ENCODE measurements at places on chromosomes 12 and 14.
A peak's percentile ranks its signal among the peaks of the same experiment; 100 is the strongest.

GRCh38 chr12:57796996-57797395 is 14.4 kb downstream of the TSFM start:
- DNase-seq, result no peak

GRCh38 chr12:57734591-57734990 is 4.0 kb downstream of the AGAP2 start:
- DNase-seq, result no peak

GRCh38 chr14:93915070-93915705 is 12.0 kb upstream of the FAM181A start:
- DNase-seq, result no peak

GRCh38 chr14:55807053-55807880 is 227.3 kb downstream of the KTN1 start:
- peak; percentile 61 for DNase-seq

- no peak for DNase-seq
Measured at GRCh38 chr14:102717276-102717675, 60.0 kb upstream of the TRAF3 start.

DNA sequence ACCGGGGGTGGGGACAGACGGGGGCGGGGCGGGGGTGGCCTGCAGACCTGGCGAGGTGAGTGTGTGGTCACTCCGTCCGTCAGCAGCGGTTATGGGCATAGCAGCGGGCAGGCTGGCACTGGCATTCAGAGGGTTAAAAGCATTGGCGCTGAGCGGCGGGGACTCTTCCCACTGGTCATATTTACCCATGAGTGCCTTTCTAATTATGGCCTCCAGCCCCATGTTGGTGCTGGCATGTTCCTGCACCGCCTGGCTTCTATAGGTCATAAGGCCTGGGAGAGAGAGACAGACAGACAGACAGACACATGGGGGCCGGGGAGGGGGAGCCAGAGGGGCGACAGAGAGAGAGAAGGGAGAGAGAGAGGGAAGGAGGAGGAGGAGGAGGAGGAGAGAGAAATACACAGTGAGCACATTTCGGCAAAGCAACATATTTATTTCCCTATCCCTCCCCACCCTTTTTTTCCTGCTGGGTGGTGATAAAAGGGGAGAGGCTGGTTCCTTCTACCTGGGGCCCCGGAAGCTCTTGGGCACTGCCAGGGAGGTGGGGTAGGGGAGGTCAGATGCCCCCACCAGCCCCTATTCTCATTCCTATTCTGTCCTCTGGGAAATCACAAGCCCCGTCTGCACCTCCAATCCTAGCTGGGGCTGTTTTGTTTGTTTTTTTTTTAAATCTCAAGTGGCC is 32.6 kb downstream of the RFLNA start:
- DNase-seq, result no peak

DNA sequence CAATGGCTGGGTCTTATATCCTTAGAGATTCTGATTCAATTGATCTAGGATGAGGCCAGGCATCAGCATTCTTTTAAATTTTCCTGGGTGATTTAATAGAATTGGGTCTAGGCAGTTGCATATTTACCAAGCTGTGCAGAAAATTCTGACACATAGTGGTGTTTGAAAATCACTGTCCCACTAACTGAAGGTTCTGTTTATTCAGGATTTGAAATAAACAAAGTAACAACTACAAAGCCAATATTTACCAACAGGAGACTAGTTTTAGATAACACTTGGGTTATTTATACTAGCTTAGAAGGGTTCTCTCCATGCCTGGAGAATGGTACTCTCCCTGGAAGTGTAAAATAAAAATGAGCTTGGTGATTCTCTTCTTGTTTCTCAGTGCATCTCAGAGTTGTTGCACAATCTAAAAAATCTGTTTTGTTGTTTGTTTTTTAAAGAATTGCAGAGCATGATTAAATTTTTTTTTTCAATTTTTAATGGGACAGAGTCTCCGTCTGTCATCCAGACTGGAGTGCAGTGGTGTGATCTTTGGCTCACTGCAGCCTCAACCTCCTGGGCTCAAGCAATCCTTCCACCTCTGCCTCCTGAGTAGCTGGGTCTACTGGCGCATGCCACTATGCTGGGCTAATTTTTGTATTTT is 16.9 kb downstream of the BEST3 start:
- no peak for DNase-seq

- no peak for DNase-seq
Measured at GRCh38 chr14:101790232-101790631, 28.7 kb downstream of the PPP2R5C start.

- DNase-seq, result peak; percentile 86
Measured at GRCh38 chr12:108633534-108634248, at the start of gene SELPLG. SELPLG (minus strand) TSS chr12:108633894; CDS start chr12:108624307, 9,587 bp downstream.

DNA sequence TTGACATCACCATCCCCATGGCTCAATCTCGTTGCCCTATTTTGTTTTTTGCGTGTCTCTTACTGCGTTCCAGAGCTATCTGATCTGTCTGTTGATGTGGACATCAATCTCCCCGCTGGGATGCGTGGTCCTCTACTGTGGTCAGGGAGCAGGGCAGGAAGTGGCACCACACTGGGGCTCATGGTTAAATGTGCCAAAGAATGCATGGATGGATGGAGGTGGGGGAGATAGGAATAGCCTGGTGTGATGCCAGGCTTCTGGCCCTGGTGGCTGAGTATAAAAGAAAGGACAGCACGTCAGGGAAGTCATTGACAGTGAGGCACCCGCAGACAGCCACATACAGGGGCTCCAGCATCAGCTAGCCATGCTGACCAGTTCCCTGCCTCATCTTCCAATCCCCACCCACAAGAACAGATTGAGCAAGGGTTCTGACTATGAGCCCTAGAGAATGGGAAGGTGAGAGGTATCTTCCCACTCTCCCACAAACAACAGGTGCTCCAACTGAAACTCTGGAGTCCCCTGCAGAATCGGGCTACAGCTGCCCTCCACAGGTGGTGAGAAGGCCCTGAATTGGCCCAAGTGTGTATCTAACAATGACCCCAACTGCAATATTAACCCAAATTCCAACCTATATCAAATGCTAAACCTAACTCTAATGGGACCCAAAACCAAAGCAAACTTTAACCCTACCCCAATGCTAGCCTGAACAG is 2.7 kb upstream of the BEGAIN start:
- no peak for DNase-seq

DNA sequence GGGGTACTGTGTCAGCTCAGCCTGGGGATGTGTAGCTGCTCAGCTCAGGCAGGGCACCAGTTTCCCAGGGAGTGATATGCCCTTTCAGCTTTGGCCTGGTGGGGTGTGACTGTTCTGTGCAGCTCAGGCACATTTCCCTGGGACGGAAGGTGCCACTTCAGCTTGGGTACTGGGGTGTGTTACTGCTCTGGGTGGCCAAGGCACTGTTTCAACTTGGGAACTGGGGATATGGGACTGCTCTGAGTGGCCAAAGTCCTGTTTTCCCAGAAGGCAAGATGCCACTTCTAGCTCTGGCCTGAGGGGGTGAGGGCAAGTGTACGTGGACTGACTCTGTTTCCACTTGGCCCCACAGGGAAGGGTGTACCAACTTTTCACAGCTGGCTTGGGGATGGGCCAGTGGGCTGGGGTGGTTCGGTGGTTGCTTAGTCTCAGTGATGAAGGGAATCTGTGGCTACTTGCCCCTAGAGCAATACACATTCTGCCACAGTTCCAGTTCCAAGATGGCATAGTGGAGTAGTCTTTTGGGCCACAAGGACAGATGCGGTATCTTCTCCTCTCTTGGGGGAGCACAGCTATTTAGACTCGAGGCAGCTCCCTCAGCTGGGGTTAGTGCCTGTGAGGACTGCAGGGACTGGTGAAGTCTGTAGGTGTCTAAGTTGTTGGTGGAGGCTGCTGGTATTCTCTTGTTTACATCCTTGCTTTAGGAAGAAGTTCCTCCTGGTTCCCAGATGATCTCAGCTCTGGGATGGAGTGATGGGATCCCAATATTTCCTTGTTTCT is 26.4 kb downstream of the TBC1D15 start:
- DNase-seq, result no peak

DNA sequence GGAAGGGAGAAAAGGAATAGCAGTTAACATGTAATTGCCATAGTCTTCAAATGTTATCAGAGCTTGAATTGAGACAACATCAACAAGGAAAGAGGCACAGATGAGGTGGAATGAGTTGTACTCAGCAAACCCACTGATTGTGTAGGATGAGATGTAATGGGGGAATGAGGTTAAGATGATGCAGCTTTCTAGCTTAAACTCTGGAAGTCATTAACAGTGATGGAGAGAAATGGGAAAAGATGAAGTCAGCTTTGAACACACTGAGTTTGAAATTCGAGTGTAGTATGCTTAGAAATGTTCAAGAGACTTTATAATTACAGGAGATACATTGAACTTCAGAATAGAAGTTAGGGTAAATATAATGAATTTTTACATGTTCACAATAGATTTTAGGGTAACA is 106.9 kb downstream of the PRKD1 start:
- DNase-seq, result no peak

DNA sequence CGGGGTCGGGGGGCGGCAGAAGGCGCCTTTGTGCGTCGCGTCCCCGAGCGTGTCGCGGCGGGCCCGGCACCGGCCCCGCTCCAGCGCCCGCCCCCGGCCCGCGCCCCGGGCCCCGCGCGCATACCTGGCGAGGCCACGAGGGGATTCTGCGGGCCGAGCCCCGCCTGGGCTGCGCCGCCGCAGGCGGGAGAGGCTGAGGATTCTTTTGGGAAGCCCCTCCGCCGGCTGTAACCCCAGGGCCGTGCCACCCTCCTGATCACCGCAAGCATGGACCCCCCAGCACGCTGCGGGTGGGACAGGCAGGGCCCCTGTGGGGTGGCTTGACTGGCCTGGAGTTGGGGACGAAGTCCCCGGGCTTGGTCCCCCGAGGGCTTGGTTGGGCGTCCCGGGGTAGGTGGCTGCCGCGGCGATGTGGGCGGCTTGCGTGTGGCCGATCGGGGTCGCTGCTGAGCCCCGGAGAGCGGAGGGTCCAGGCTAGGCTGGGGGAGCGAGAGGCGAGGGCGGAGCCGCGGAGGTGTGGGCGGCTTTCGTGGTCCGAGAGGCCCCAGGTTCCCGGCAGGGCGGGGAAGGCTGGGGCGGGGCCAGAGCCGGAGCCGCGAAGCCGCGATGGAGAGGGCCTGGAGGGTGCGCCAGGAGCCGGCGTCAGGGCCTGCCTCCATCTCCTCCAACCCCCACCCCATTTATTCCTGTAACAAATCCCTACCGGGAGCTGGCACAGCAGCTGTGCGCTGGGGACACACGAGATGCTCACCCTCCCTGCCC is 28.4 kb upstream of the GPR132 start:
- DNase-seq, result peak; percentile 82

GRCh38 chr12:9925705-9926393 is 6.3 kb downstream of the CLEC2A start:
- DNase-seq, result no peak

GRCh38 chr14:25150934-25151790 is 101.2 kb upstream of the STXBP6 start:
- DNase-seq, result no peak

- no peak for DNase-seq
Measured at GRCh38 chr14:69424149-69424923, 25.8 kb downstream of the SLC39A9 start.

DNA sequence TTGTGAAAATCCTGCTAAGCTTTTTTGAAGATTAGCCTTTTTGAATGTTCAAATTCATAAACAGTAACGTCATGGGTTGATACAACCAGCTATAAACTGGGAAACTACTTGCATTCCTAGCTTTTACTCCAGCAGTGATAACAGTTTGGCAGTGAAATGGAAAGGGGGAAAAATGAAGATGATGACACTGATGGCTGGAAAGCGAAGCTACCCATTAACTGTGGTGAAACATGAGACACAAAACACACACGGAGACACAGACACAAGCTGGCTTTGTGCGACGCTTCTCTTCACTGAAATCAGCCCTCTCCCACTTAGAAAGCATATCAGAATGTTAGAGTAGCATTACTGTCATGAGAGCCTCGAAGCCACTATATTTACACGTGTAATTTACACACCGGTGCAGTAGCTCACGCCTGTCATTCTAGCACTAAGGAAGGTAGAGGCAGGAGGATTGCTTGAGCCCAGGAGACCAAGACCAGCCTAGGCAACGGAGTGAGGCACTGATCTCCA is 15.7 kb downstream of the VPS37B start:
- no peak for DNase-seq

- no peak for DNase-seq
Measured at GRCh38 chr14:49930720-49931119, 37.8 kb downstream of the ARF6 start.

GRCh38 chr14:32594766-32595165 is 265.7 kb downstream of the AKAP6 start:
- no peak for DNase-seq
